Activated CD4-positive, alpha-beta T cell treated with anti-CD3 and anti-CD28 coated beads, Interleukin-2, Interleukin-4, amounts not matched to agents 100 ng/mL and 50 ng/mL, durations not matched to agents 16 hours and 8 hours (primary cell): ENCODE measurements at places on chromosomes 2 and 18.

DNA sequence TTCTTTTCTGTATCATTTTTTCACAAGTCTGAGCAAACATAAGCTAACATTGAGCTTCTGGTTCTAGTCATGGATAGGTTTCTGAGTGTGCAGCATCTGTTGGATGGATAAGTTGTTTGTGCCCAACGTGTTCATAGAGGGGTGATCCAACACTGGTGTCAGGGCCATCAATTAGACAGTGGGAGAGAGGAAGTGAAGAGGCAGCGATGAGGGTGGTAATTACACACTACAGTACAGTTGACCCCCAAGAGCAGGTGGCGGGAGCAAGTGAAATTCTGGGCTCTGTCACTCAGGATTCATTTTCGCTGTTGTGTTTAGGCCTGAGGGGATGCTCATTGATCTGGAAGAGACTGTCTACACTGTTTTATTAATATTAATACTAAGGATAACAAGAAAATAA is 180.0 kb upstream of the CXCR4 start:
- DNase-seq: no peak

DNA sequence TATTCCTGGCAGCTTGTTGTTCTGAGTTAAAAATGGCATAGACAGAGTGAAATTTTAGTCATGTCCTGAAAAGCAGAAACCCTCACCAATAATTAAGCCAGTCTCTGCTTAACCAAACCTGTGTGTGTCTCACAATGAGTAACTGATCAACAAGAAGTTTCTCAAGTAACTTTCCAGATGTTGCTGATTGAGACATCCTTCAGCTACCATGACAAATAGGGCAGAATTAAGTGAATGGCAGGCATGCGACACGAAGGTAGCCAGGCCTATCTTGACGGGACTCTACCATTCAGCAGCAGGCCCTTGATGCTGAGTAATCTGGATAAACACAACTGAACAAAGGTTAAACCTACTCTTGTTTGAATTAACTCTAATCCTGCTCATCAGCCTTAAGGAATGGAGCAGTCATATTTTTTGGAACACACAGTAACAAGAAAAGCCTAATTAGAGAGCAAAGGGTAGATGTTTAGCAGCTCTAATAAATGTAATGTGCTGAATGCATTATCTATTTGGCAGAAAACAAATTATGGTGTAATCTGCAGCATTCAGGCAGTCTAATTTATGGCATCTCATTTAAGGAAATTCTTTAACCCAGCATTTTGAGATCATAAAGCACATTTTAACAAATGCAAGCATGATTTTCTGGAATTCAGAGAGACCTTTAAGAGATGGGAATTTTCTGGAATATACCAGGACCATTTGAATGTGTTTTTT is 159.5 kb upstream of the EPHA4 start:
- no peak for DNase-seq

DNA sequence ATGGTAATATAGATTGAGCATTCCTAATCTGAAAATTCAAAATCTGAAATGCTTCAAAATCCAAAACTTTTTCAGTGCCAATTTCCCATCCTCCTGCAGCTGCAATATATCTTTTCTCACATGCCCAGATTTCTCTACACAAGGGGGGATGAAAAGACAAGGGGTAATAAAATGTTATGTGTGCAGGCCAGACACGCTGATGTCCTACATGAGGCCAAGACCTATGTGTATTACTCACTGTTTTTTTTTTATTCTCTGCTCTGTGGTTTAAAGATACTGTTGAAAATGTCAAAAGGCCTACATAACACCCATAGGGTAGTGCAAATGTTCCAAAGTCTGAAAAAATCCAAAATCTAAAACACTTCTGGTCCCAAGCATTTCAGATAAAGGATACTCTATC is 41.2 kb upstream of the CWC22 start:
- no peak for DNase-seq

- DNase-seq: no peak
These were observed 4.2 kb downstream of the GNLY start for GRCh38 chr2:85698184-85698879.

- no peak for DNase-seq
These were observed 86.2 kb downstream of the MIB1 start for GRCh38 chr18:21826641-21827302.

GRCh38 chr2:105116348-105116747 is 78.5 kb downstream of the MRPS9 start:
- DNase-seq: no peak

- DNase-seq: no peak
These were observed 29.0 kb upstream of the CFAP36 start for GRCh38 chr2:55490554-55490953.

DNA sequence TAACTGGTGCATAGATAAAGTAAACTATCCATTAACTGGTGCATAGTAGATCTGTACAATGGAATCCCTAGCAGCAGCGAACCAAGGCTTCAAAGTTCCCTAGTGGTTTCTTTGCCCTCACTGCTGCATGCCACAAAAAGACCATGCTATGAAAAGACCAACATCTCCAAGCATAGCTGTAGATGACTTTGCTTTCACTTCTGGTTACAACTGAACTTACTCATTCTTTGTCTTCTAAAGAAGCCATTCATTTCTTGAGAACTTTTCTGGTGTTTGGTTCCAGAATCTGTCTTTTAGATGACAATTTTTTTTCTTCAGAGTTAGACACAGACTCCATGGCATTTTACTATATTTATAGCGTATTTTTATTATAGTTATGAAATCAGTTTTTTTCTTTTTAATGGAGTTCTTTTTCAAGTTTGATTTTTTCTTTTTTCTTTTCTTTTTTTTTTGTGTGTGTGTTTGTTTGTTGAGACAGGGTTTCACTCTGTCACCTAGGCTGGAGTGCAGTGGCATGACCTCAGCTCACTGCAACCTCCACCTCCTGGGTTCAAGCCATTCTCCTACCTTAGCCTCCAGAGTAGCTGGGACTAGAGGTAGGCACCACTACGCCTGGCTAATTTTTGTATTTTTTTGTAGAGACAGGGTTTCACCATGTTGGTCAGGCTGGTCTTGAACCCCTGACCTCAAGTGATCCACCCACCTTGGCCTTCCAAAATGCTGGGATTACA is 63.6 kb downstream of the SLC35F5 start:
- DNase-seq: peak; percentile 86

GRCh38 chr2:207408086-207408794 is 121.5 kb upstream of the CREB1 start:
- no peak for DNase-seq

DNA sequence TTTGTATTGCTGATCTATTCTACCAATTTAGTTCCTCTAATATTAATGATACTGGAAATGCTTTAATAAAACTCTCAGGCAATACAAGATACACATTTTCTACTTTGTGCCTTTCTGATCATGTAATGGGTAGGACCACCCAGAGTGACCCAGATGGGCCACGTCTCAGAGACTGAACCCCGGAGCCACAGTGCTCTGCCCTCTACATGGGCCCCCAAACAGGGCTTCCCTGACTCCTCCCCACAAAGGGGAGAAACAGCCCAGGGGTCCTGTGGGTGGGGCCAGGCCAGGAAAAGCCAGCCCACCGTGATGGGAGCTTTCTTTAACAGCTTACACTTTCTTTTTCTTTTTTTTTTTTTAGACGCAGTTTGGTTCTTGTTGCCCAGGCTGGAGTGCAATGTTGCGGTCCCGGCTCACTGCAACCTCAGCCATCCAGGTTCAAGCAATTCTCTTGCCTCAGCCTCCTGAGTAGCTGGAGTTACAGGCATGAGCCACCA is 18.4 kb downstream of the HDAC4 start:
- DNase-seq: no peak

- DNase-seq: no peak
These were observed 4.1 kb downstream of the CYRIA start for GRCh38 chr2:16661526-16661925.

GRCh38 chr2:240421381-240421780 is 14.1 kb upstream of the GPC1 start:
- DNase-seq: no peak

GRCh38 chr18:70205421-70206397 is at the start of gene RTTN:
Gene RTTN, minus strand, starts transcription at chr18:70205687. Its CDS starts 29 bp downstream, at chr18:70205658.
- peak; percentile 92 for DNase-seq

DNA sequence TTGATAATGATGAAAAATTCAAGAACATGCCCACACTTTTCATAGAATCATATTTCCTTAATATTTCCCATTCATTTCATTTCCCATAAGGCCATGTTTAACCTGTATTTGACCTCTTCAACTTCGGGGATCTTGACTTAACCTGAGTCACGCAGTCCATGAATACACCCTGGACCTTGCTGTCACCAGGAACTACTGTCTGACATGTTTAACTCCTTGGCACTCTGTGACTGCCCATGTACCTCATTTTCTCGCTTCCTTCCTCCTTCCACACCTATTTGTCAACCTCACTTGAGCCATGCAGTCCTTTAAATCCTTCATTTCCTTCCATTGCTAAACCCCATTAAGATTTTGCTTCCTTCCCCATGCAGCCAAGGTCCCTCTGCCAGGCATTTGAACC is 16.3 kb downstream of the ABCB11 start:
- DNase-seq: no peak

DNA sequence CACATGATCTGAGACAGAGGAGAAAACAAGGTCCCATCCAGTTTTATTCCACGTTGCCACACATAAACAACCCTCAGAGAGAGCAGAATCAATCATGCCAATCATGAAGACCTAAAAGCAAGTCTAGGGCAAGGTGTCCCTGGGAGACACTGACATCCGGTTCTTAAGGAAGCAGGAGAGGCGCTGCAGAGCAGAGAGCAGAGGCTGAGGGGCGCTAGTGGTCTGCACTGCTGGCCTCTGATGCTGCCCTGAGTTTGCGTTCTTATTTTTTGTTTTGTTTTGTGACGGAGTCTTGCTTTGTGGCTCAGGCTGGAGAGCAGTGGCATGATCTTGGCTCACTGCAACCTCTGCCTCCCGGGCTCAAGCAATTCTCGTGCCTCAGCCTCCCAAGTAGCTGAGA is 83.3 kb downstream of the SMIM21 start:
- DNase-seq: no peak

DNA sequence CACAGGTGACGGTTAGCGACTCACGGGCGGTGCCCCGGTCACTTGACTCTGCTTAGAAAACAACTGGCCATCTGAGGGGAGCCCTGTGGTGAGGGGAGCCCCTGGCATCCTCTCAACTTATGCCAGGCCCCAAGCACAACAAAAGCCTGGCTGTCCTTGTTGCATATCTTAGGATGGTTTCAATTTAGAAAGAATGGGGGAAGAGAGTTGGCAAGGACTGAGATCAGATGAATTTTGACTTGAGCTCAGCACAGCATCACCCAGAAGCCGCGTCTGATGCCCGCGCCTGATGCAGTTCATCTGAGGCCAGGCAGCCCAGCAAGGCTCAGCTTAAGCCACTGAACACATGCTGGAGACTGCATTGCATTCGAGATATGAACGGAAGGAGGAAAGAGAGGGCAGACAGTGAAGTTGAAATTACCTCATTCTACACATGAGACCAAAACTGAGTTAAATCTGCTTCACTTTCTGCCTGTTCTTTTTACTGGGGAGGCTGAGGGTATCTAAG is 36.8 kb downstream of the MYT1L start:
- no peak for DNase-seq

GRCh38 chr2:142222715-142223114 is 91.9 kb upstream of the LRP1B start:
- no peak for DNase-seq

DNA sequence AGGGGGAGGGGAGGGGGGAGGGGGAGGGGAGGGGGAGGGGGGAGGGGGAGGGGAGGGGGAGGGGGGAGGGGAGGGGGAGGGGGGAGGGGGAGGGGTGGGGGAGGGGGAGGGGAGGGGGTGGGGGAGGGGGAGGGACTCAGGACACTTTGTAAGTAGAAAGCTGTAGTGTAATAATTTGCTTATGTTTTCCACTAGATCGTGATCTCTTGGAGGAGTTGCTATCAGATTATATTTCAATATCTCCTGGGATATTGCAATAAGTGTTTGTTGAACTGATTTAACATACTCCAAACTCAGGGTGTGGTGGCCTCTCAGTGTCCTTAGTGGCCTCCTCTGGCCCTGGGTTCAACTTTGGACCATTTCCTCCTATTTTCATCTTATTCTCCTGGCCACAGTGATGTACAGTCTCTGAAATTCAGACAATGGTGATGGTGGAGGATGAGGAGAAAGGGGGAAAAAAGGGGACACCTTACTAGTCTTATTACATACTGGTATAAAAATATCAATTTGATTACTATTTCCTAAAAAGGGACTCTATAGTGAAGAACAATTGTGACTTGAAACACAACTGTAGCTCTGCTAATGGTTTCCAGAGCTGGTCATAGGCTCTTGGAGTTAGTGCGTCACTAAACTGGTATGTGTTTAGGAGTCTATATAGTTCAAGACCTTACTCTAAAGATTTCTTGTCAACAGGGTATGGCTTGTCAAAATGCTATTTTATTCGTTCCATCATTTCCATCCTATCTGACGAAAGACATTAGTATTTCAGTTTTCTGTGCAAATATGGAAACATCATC is 89.6 kb downstream of the DDX1 start:
- no peak for DNase-seq

DNA sequence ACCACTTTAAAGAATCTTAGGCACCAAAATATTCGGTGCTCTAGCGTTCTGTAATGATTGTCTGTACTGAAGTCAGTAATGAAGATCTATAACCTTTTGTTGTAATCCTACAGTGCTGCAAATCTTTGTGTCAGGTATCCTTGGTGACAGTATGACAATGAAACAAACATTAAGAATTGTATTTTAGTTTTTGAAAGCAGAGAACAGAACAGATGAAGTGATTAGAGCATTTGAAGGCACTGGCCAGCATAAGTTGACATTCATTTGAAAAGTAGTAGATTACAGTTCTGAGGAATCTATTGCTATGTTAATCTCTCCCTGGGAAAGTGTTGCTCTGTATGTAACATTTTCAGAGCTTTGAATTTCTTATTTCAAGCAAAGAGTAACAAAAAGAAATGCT is 451.2 kb downstream of the NUP35 start:
- no peak for DNase-seq

- DNase-seq: no peak
These were observed 223.8 kb downstream of the FAM210A start for GRCh38 chr18:13502585-13502984.

GRCh38 chr2:86541334-86541733 is 21.9 kb downstream of the CHMP3 start:
- no peak for DNase-seq

DNA sequence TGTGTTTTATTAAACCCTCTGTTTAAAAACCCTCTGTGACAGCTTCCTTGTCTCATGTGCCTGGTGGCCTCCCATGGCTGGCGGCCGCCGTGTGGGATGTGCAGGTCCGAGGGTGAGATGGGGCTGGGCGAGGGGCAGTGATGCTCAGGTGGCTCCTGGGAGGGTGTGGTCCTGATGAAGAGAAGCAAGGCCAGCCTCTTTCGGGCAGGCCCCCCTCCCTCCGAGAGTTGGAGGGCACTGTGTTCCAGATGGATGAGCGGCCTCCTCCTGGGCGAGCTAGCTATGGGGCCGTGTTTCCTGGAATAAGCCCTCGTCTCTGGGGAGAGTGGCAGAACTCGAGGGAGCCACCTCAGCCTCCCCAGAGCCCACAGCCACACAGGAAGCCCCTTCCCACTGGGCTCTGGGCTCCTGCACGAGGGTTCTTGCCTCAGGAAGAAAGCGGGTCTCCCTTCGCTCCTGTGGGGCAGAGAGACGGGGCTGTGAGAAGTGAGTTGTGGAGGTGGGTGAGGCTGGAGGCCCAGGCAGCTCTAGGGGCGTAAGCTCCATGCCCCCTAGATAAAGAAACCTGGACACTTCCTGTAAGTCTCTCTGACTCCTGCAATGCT is 72.1 kb downstream of the ASB1 start:
- no peak for DNase-seq
